C1 segment of cervical spinal cord (tissue), 14 donors: ENCODE measurements at places on chromosomes 11 and 22.

- peak; percentile 32 for DNase-seq
Observed at GRCh38 chr11:69155302-69156234, at the start of gene SMIM38. Gene SMIM38, plus strand, starts transcription at chr11:69155935. Its CDS starts 1,912 bp downstream, at chr11:69157847.

- DNase-seq, result no peak
Observed at GRCh38 chr11:80383655-80384054, 942.8 kb upstream of the TENM4 start.

DNA sequence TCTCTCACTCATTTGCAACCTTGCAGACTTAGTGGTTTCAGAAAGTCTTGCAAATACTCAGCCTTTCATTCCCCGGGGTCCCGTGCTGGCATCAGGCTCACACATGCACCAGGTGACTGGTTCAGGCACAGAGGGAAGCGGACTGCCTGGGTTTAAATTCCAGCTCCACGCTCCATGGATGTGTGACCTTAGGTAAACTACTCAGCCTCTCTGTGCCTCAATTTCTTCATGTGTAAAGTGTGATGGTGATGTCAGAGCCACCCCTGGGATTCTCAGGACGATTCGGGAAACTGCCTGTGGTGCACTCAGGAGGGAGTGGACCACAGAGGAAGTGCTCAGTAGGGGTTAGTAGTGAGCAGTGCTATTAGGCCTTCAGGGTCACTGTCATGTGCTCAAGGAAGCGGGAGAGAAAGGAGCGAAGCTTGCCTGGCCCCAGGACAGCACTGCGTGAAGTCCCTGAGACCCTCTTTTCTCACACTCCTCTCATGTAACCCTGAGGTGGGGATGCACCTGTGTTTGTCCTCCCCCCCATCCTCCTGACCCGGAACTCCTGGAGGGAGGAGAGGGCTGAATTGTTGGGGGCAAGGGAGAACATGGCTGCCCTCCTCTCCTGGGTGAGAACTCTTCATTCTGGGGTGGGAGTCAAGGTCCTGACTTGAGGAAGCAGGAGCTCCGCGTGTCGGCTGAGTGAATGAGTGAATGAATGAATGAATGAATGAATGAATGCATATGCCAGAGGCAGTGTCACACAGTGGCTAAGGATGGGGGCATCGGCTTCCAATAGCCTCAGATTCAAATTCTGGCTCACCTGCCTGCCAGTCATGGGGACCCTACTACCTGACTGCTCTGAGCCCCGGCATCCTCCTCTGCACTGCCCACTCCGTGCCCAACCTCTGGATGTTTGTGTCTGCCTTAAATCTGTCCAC is 14.4 kb upstream of the UPK3A start:
- no peak for DNase-seq

- DNase-seq, result no peak
Observed at GRCh38 chr11:83715927-83716535, 429.9 kb upstream of the CCDC90B start.

DNA sequence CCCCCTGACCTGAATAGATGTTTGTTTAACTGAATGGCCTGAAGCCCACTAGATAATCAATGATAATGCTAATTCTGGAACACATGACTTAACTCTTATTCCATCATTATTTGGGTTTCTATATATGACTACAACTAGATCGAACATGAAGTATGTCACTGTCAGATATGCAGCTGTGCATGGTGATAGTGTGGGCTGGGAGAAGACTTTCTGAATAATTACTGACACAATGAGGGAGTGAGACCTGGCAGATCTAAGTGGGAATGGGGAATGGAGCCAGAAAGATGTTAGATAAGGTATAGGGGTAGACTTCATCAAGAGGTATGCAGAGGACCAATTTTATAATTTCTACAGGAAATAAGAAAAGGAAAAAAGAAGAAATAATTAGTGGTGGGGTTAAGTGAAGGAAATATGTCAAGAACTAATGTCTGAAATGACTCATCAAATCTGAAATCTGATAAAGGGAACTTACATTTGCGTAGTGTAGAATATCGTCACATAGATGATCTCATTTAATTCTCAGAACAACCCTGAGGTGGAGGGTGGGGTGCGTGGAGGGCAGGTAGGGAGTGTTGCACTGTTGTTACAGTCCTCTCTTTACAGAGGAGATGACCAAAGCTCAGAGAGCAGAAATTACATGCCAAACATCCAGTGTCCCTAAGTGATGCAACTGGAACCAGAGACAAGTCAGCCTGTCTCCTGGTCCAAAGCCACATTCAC is 68.2 kb upstream of the EED start:
- no peak for DNase-seq

GRCh38 chr11:2299773-2300172 is 1.9 kb downstream of the C11orf21 start:
- DNase-seq, result no peak

DNA sequence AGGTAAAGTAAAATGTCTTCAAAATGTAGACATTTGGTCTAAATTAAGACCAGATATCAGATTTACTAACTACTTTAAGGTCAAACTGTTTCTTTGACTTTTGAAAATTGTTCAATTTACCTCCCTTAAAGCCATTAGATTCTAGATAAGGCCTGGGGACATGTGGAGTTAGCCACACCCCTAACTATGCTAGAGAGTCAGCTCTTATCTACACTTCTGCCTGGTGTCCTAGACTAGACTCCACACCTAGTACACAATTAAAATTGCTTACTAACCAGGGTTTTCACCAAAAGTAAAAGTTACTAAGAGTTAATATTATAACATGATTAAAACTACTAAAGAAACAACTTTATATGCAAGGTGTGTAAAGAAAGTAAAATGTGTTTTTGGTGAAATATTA is 43.6 kb upstream of the DBX1 start:
- no peak for DNase-seq

- DNase-seq, result no peak
Observed at GRCh38 chr22:33835265-33835664, 85.0 kb downstream of the LARGE1 start.

- no peak for DNase-seq
Observed at GRCh38 chr22:27247701-27248434, 553.7 kb downstream of the MN1 start.

GRCh38 chr11:77269484-77270123 is 31.9 kb downstream of the GDPD4 start:
- no peak for DNase-seq

DNA sequence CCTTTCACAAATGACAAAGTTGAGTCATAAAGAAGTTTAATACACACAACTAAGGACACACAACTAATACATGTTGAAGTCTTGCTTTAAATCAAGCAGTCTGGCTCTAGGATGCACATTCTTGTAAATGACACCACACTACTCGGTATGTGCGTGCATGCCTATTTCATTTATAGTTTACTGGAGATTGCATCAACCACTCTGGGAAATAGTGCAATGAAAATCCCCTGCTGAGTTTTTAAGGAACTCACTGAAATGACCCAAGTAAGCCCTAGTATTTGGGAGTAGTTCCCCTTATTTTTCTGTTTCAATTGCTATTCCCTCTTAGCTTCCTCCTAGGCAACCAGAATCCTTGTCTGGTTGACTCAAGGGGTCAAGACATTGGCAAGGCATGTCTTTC is 160.2 kb upstream of the LARGE1 start:
- no peak for DNase-seq

- no peak for DNase-seq
Observed at GRCh38 chr11:15864026-15864805, 492.1 kb downstream of the SOX6 start.

DNA sequence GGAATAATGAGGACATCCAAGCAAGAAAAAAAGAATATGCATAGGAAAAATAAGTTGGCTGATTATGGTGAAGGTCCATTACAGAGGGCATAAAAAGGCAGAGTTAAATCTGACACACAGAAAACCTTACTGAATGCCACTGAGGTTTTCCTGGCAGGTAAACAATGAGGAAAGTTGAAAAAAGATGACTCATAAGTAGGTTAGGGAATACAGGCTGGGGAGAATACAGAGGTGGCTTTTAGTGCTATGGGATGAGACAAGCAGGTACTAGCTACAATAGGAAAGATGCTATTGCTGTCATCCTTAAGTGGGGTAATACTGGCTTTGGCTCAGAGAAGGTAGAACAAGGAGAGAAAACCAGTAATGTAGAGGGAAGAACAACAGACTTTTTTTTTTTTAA is 44.7 kb downstream of the CSTF3 start:
- DNase-seq, result no peak

DNA sequence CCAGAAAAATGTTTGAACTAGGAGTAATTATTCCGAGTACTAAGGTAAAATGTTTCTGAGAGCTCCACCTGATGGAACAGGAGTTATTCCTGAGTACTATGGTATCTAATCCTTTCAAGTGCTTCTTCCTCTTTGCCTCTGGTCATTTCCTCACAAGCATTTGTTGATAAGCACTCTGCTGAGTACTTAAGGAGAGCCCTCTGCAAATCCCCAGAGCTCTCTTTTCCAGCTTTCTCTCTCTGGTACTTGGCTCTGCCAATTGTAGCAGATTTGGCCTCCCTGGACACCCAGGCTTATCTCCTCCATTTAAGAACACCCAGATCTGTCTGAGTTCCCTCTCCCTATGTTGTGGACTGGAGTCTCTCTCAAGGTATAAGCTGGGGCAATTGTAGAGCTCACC is 457.0 kb downstream of the MN1 start:
- no peak for DNase-seq

DNA sequence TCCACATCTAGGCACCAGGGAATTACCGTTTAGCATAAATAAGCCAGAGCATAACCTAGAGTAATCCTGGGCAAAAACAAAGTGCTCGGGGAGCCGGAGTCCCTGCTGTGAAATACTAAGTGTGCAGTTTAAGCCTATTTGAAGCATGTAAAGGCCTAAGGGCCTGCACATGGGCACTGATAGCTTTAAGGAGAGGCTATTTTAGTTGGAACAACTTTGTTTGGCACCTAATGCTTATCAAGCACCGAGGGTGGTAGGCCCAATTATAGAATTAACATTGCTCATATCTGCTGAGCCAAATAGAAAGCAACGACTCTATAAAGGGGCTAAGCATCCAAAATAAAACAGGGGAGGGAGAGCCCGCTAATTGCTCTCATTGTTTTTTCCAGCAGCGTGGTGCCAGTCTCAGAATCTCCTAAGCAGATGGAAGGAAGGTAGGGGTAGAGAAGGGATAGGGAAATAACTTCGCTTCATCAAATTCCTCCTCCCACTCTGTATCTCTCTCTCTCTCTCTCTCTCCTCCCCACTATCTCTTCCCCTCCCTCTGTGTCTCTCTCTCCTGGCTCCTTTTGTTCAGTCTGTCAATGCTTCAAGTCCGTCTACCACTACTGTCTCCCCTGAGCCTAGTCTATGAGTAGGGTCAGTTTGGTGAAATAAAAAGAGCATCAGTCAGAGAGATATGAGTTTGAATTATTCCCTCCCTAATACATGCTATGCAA is 292.8 kb downstream of the NXPE2 start:
- no peak for DNase-seq

GRCh38 chr11:122734848-122735496 is 79.5 kb downstream of the UBASH3B start:
- no peak for DNase-seq

GRCh38 chr11:94673951-94674491 is 94.1 kb upstream of the AMOTL1 start:
- DNase-seq, result no peak

DNA sequence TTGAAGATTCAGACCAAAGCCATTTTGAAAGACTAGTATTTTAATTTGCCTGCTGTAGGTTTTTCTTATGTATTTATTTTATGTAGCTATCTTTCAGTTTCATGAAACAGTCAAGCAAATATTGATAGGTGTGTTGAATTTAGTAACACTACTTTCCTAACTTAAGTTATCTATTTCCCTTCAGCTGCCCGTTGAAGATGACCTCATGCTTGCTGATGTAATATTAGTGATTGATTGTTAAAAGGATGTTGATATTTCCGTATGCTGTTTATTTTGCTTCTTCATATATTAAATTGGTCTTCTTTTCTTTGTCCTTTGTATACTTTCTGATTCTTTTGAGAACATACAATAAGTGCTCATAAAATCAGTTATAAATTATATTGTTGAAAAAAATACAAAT is 86.8 kb upstream of the CHORDC1 start:
- no peak for DNase-seq

- no peak for DNase-seq
Observed at GRCh38 chr11:77206264-77207018, 78.4 kb downstream of the MYO7A start.

DNA sequence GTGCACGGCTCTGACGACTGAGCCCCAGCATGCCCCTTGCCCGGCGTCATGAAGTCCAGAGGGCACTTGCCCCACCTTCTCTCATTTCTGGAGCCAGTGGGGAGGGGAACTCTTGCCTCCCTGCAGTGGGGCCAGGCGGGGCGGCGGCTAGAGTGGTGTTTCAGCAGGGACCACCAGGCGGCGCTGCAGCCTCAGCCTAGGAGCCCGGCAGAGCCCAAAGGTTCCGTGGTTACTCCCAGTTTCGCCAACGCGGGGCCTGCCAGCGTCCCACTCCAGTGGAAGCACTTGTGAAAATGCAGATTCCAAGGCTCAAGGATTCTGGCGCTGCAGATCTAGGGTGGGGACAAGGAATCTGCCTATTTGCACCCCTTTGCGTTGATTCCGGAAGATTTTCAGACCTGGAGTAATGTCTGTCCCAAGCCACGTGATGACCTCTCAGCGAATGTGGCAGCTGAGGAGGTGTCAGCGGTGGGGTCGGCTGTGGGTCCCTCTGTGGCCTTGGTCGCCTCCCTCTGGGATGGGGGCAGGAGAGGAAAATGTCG is 55.7 kb downstream of the CD82 start:
- no peak for DNase-seq

GRCh38 chr22:41442240-41442792 is 4.3 kb downstream of the TOB2 start:
- DNase-seq, result no peak

GRCh38 chr11:75182664-75183063 is 31.8 kb downstream of the SLCO2B1 start:
- no peak for DNase-seq

DNA sequence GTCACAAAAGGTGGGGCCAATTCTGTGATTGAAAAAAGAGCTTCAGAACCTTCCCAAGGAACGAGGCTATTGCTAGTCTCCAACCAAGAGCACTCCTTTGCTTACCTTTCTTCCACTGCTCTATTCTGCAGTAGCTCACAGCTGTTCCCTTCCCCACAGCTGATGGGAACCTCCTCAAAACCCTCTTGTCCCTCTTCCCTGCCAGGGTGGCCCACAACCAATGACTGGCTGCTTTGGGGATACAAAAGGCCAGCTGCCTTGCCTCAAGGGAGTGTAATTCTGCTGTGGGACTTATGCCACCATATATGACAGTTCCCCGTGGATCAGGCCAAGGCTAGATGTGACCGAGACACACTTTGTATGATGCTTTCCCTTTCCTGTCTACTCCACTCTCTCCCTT is 15.0 kb downstream of the KCNE3 start:
- no peak for DNase-seq

DNA sequence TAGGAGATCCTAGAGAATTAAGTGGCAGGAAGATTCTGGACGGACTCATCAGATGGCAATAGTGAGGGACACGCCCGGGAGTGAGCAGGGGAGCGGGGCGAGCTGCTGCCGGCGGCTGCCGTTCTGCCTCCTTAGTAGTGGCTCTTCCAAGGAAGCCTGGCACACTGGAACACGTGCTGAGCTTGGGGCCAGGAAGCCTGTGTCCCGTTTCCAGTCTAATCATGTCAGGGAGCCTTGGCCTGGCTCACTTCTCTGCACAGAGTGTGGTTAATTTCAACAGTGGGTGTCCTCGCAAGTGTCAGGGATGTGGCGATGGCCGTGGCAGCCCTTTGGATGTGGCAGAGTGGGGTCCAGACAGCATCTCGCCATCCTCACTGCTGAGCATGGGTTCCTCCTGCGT is 16.5 kb downstream of the GLB1L3 start:
- DNase-seq, result no peak

GRCh38 chr11:85740481-85741400 is 54.7 kb upstream of the CCDC89 start:
- no peak for DNase-seq

- DNase-seq, result no peak
Observed at GRCh38 chr22:26740253-26740652, 82.9 kb downstream of the MIAT start.
